ENCODE measurements at places on chromosomes 1 and 21.

GRCh38 chr1:82000221-82000620 lies 199.5 kb downstream of the ADGRL2 start:
- DNase-seq, result no peak

- DNase-seq, result no peak
Observed at GRCh38 chr21:32237021-32237420, 41.8 kb downstream of the MIS18A start.

DNA sequence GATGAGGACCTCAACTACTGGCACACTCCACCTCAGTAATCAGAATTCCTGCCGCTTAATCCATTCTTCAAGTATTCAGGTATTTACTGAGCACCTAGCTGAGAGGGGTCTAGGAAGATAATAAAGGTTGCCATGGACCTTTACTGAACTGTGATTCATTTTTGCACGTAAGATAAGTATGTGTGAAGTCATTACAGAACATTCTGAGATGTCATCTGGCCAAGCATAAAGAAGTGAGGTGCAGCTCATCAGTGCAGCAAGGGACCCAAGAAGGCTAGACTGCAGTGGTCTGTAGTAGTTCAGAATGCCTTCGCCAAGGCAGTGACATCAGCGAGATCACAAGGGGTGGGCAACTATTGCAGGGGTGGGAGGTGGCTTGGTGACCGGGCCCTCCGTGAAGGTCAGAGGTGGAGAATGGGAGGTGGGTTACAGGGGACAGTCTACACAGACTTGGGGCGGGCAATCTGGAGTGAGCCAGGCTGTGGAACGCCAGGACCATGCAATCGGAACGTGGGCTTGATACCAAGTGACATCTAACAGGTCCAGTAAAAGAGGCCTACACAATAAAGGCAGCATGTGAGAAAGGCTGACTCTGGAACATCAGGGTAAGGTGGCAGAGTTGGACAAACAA lies 107.4 kb downstream of the SLC45A1 start:
- DNase-seq, result no peak

DNA sequence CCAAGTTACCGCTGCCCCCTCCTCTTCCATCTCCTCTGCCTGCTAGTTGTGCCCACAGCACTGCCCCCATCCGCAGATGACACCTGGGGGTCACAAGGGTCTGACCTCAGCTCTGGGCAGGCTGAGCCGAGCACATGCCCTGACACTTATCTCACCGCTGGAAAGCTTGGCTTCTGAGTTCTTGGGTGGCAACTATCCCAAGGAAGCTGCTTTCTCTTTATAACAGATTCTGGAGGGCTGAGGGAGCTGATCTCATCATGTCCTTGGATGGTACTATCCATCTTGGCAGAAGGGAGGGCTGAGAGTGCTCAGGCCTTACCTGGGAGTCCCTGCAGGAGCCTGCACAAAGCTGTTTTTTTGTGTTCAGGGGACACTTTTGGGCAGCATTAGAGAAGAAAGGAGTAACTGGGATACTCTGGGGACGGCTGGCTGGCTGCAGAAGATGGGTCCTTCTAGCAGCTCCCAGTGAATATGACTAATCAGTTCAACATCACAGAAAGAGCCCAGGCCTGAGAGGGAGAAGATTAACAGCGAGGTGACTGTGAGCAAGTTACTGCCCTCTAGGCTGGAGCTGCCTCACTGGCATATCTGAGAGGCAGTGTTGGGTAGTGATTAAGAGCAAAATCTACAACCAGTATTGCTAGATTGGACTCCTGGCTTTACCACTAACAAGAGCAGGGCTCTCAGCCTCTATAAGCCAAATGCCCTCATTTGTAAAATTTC lies 71.6 kb downstream of the PLXNA2 start:
- no peak for DNase-seq

DNA sequence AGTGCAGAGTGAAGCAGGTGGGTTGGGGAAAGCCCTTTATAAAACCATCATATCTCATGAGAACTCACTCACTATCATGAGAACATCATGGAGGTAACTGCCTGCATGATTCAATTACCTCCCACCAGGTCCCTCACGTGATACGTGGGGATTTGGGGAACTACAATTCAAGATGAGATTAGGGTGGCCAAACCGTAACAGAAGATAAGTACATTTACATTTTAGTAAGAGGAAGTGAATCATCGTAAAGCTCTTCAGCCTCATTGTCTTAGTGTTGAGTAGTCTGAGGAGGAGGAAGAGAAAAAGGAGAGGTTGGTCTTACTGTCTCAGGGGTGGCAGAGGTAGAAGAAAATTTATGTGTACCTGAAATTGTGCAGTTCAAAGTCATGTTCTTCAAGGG lies 1053.4 kb upstream of the ADGRL4 start:
- no peak for DNase-seq

GRCh38 chr21:38721055-38721454 lies 84.7 kb upstream of the ETS2 start:
- no peak for DNase-seq

GRCh38 chr1:35860696-35861095 lies 22.3 kb upstream of the AGO1 start:
- DNase-seq, result no peak

DNA sequence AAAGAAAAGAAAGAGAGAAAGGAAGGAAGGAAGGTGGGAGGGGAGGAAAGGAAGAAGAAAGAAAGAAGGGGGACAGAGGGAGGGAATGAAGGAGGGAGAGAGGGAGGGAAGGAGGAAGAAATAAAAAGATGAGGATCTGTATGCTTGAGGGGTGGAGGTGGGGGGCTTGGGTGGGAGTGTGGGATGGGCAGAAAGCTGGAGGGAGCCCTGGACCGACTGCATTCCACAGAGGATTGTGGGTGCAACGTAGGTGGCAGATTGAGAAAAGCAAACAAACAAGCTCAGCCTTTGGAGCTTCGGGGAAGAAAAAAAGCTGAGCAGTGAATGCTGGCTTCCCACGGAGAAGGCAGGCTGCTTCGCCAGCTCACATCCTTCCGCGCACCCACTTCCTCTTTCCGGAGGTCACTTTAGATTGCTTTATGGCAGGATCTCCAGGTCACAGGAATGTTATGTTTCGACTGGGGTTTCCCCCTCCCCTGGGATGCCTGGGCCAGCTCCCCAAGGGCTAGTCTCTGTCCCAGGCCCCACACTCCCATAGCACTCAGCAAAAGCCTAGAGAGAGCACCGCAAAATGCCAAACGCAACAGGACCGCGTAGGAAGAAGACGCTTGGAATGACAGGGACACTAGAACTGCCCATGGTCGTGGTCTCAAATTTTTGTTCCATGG lies 20.7 kb upstream of the LGALS8 start:
- peak; percentile 70 for DNase-seq

DNA sequence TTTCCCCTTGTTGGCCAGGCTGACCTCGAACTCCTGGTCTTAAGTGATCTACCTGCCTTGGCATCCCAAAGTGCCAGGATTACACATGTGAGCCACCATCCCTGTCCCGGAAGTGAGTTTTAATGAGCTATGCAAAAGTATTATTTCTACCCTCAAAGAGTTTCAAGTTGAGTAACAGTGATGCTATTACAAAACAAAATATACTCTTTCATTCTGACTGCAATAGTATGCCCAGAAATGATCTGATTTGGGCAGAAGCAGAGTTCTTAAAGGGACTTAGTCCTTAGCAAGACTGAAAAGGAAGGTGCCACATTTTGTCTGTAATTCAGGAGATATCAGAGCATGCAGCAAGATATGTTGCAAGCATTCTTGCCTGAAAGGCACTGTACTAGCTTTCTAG lies 375.4 kb downstream of the NUF2 start:
- no peak for DNase-seq

GRCh38 chr1:155872527-155872926 lies 13.2 kb downstream of the SYT11 start:
- no peak for DNase-seq

GRCh38 chr1:243946946-243947345 lies 96.9 kb upstream of the AKT3 start:
- no peak for DNase-seq

- DNase-seq, result no peak
Observed at GRCh38 chr1:61445269-61445825, 279.6 kb downstream of the TM2D1 start.

- DNase-seq, result no peak
Observed at GRCh38 chr1:10621906-10622305, 147.2 kb downstream of the PEX14 start.

DNA sequence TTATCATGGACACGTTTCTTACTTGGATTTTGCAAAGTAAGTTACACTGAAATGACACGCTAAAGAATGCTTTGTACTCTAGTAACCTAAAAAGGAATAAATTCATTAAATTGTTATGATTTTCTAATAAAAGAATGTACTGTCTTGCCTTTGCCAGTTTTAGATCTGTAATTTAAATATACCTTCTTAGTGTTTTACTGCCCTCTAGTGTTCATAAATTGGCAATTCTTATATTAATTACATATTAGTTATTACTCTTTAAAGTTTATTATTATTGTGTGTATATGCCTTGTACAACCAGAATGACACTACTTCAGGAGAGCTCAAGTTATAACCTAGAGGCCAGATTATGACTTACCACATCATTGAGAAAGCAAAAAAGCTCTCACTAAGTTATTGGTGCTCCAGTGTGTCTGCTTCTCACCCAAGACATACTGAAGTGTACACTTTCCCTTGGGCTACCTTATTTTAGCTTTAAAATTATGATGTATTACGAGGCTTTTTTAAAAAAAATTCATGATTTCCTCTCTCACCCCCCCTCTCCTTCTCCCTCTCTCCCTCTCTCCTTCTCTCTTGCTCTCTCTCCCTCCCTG lies 169.9 kb downstream of the HS2ST1 start:
- DNase-seq, result no peak

DNA sequence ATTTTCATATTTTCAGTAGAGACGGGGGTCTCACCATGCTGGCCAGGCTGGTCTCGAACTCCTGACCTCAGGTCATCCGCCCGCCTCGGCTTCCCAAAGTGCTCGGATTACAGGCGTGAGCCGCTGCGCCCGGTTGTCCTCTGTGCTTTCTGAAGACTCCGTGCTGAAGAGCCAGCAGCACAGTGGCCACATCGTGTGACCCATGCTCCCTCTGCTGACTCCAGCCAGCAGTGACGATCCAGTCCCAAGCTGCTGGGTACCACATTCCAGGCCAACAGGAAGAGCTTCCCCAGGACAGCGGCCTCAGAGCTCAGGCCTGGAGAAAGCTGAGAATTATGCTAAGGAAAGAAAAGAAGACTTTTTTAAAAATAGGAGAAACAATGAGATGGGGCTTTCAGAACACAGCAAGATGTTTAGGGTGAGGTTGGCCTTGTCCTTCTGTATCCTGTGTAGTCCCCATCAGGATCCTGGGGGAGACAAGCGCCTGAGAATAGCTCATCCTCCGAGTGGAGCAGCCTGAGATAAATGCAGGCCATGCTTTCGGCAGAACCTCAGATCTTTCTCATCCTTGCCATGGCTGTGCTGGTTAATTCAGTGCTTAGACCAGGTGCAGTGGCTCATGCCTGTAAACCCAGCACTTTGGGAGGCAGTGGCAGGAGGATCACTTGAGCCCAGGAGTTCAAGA lies 207.1 kb downstream of the SLC35F3 start:
- DNase-seq, result peak; percentile 75

DNA sequence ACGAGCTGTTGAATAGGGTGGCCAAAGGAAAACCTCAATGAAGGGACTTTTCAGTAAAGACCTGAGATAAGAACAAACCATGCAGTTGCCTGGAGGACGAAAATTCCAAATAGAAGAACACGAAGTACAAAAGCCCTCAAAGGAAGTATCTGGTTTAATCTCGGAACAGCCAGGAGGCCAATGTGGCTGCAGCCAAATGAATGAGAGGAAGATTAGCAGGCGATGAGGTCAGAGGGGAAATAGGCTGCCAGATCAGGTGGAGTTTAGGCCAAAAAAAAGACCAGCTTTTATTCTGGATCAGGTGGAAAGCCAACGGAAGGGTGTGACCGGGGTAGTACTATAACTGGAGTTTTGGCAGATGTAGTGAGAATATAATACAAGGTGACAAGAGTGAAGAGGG lies 43.7 kb downstream of the SRSF11 start:
- no peak for DNase-seq

DNA sequence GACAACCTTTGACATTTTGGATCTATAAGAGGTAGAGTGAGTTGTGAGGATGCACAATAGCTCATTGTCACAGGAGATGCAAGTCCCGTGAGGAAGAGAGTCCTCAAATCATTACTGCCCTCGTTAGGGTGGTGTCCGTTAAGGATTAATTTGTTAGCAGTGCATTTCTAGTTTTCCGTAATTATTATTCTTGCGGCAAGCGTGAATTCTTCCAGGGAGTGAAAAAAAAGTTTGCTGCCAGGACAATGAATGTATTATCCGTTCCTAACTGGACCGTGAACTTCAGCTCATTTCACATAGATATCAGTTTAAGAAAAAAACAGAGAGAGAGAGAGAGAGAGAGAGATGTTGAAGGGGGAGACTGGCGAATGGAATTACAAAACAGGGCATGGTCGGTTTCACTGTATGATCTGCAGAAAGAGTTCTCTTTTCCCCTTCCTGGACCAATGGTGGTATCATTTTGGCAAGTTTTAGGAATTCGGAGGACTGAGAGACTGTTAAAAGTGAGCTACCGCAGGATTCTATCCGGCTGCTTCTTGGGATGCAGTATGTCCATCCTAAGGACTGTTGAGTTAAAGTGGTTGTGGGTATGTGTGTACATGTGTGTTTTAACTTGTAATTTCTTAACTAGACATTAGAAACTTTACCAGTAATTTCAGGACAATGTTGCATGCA lies 216.0 kb upstream of the NFIA start:
- DNase-seq, result no peak

- DNase-seq, result no peak
Observed at GRCh38 chr1:119743308-119743707, 25.4 kb downstream of the HMGCS2 start.

- DNase-seq, result no peak
Observed at GRCh38 chr1:40711465-40712404, 20.2 kb downstream of the NFYC start.

GRCh38 chr1:41662765-41663437 lies 178.4 kb upstream of the EDN2 start:
- peak; percentile 69 for DNase-seq

- peak; percentile 72 for DNase-seq
Observed at GRCh38 chr1:65265651-65266351, 43.5 kb upstream of the DNAJC6 start.

DNA sequence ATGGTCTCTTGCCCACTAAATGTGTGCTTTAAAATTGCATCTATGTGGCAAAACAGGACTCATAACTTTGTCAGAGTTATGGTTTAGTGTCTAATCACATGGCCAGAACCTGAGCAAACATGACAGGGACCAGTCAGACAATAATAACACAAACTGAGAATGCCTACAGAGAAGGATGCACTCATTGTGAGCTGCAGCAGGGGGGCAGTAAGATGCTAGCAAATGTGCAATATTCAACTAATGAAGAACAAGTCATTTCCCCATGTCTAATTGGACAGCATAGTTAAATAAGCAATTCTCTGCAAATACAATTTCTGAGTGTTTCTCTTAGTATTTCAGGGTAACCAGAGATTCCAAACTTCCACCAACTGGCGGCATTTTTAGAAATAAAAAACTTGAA lies 30.8 kb downstream of the SPAG17 start:
- DNase-seq, result no peak

Data from ecto neural progenitor cell (in vitro differentiated cells).